ENCODE measurements at places on chromosomes 6 and 20.
A peak's percentile ranks its signal among the peaks of the same experiment; 100 is the strongest.

GRCh38 chr6:90135667-90136066, 161.0 kb downstream of the BACH2 start:
- no peak for DNase-seq

GRCh38 chr6:40359808-40360207, 227.4 kb downstream of the LRFN2 start:
- DNase-seq: no peak

DNA sequence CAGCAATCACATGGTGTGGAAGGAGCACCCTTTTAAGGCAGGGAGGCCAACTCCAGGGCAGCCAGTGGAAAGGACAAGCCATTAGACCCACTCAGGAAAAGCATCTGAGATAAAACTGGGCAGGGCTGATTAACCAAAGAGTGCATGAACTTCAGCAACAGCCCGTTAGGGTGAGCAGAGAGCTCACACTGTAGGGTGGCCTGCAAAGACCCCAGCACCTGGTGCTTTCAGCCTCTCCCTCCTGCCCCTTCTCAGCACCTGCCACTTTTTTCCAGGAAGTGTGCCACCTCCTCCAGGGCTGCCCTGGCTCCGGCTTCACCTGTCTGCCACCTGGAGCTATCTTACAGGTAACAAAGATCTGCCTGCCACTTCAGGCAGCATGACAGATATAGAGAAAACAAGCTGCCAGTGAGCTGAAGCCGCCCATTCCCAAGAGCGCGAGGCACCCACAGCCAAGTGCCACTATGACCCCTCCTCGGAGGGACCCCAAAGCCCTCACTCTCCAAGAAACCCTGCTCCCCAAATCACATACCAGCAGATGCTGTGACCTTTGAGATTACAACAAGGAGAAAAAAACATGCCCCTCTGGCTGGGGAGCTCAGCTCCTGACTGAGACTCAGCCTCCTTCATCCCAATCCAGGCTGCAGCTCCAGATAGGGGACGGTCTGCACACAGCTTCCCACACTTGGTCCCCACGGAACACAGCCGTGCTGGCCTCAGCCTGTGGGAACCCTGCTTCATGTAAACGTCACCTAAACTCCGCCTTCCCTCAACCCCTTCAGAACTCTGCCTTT, 71.2 kb downstream of the ABHD12 start:
- no peak for DNase-seq

DNA sequence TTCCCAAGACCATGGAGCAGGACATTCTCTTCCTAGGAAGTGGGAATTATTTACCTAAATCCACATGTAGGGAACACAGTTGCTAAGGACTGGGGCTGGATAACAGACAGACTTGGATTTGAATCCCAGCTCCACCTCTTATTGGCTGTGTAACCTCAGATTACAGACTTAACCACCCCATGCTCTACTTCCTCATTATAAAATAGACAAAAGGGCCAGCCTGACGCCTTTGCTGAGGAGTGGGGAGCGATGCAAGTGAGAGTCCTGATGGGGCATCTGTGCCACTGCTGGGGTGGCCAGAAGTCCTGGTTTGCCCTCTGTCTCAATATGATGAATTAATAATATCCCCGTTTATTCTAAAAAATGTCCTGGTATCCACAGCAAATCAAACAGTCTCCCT, 46.8 kb downstream of the SPATA2 start:
- no peak for DNase-seq

DNA sequence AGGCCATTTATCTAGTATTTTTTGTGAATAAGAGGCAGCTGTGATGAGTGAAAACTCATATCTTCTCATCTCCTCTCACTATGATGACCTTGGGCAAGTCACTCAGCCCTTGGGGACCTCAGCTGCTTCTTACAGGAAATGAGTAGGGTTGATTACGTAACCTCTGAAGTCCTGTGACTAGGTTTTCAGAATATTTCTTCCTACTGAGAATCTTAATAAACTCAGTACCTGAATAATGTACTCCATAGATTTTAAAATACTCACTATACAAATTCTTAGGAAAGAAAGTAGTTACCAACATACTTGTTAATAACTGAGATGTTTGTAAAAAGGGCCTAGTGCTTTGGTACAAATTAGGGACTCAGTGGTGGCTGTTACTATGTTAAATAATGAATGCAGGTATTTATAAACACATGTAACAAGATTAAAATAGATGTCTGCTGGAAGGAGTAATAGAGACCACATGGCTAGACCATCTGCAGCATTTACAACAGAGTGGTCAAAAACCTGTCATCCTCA, 60.9 kb downstream of the RPRD1B start:
- peak; percentile 53 for DNase-seq

DNA sequence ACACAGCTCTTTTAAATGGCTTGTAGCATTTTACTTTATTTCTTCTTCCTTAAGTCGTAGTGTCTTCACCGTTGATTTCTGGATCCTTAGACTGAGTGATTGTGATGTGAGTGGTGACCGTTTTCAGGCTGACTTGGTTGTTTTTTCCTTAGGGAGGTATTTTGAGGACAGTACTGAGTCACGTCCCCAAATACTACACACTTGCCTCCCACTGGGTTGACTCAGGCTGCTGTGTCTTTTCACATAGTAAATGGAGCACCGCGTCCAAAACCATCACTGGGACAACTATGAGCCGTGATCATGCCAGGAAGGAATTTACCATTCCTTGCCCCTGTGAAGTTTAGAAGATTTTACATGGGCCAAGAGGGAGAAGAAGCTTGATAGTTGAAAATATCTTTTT, 174.1 kb downstream of the FARS2 start:
- DNase-seq: no peak

- DNase-seq: no peak
Measured at GRCh38 chr6:10588562-10589428, 67.6 kb downstream of the GCNT2 start.

DNA sequence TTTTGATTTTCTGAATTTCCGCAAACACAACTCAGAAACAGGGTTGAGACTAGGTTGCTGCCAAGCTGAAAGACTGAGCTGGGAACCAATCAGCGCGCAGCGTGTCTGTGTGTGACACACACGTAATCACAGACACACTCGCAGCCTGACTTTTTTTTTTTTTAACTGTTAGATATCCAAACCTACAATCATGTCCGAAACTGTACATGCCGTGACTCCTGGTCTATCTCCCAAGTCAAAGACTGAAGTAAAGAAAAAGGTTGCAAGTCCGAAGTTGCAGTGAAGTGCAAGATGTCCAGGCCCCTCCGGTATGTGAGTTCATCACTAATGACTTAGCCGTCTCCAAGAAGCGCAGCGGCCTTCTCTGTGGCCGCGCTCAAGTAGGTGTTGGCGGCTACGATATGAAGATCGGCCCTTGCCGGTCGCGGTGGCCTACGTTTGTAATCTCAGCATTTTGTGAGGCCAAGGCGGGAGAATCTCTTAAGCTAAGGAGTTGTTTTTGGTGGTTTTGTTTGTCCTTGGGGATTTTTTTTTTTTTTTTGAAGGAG, 108.2 kb downstream of the HFE start:
- peak; percentile 90 for DNase-seq
